ENCODE measurements at places on chromosomes 6 and 20.

DNA sequence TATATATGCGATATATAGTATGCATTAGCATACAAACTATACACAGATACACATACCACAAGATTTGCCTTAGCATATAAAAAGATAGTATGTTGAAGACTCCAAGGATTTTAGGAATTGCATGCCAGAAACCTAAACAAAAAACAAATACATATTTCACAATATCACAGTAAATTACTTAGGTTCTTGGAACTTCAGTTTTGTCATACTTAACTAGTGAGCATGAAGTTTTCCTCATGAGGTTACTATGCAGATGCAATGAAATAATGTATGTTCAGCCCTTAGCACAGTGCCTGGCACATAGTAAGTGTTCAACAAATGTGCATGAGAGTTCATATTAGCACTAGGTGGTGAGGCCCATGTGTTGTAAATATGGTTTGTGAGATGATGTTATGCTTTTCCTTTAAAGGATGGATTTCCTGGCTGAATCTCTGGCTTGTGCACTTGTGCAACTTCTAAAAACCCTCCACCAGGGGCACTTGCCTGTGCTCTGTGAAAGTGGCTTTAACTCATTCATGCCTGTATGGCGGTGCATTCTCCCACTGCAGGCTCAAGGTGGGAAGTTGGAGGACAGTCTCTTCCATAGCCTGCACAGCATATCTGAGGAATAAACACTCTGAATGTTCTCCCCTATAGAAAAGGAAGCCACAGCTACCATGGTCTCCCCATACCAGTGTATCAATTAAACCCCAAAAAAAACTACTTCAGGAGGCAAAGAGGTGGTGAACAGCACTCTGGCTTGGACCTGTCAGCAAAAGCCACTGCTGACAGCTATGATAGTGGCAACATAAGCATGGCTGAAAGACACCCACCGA lies 624.1 kb upstream of the CDH4 start:
- DNase-seq = no peak

- DNase-seq = no peak
These were observed 6.6 kb downstream of the SLC52A3 start for GRCh38 chr20:761418-762381.

DNA sequence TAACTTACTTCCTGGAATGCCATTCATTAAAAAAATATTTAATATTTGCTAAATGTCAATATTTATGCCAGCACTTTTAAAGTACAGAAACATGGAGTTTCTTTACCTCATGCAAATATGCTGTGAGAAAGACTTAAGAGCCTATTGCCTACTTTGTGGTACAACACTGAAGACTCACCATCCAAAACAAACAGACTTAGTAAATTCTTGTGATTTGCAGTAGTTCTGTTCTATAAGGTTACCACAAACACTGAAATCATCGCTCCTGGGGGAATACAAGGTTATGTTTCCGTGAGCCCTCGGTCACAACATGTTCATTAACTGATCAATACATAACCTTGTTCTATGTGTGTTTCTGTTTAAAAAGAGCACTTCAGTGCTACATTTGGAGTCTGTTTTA lies 78.3 kb downstream of the ATG5 start:
- no peak for DNase-seq

GRCh38 chr6:128438393-128438792 lies 82.0 kb downstream of the PTPRK start:
- no peak for DNase-seq

DNA sequence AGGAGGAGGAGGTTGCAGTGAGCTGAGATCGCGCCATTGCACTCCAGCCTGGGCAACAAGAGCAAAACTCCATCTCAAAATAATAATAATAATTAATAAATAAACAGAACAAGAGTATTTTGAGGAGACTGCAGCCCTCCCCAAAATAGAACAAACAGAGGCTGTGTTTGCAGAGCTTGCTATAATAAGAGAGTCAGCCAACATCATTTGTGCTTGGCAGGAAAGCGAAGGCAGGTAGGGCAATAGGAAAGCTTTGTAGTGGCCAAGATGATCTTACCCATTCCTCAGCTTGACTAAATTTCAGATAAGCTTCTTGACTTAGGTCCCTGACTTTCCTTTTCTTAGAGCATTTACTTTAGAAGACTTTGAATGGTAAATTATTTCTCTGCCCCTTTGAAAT lies 6.7 kb downstream of the C6orf141 start:
- no peak for DNase-seq

DNA sequence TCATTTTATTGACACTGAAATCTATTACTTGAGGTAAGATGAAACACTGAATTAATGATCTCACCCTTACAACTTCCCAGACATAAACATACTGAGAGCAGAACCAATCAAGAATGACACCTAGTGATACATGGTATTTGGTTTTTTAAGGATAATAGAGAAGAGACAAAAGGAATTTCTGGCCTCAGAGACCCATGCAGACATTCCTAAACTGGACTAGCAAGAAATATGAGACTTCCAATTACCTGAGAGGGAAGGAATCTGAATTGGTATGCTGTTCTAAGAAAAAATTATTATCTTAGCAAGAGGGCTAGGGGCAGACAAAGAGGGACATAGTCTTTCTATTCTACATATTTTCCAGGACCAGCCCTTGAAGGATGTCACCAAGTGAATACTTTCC lies 141.1 kb downstream of the BMP5 start:
- no peak for DNase-seq
